ENCODE measurements at places on chromosomes 2 and 18. TPM values are rescaled to one million over a fixed set of nuclear protein-coding genes. Genes with fewer than 3 reads are reported as not detected.

DNA sequence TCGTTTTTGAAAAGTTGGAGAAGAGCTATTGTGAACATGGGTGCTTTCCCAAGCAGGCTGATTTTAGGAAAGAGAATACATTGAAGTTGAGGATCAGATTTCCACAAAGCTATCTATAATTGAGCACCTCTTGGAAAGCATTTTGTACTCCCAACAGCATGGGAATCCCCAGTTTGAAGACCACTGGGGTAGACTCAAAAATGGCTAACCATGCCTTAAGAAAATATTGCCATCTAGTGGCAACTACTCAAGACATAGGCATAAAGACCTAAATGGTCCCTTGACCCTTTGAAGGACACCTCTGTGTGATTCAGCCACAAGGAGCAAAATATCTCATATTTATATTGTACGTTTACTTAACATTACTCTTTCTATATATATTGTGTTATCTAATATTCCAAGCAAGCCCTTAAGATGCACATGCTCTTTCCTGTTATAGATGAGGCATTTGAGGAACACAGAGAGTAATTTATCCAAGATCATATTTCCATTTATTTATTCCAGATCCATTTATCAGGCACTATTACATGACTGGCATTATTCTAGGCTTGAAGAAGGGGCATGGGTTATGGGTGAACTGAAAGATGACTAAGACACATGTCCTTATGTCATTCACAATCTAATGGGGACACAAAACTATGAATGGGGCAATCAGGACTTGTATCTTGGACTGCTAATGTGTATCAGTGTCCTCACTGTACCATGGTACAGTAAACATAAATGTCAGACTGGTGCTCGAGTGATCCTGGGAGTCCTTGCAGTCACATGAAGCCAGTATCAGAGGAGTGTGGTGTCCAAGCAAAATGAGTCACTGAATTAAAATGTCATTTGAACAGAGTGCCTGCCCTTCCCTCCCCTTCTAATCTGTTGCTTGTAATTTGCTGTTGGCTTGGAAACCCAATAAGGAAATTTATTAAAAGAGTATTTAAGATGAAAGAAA lies 121.0 kb upstream of the XPO1 start:
- no peak for DNase-seq

DNA sequence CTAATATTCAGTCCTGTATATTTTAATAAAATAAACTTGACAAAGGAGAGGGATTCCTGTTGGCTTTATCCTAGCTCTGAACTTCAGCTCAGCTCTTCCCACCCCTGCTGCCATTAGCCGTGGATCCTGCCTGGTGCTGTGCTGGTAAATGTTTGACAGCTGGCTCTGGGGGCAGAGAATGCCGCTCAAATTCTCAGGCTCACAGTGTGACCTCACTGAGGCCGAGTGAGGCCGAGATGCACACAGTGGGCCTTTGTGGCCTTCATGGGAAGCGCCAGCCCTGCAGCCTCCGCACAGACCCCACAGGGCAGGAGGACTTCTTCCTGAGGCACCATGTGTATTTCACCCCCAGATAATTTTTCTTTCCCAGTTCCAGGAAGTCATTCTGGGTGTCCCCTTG lies 16.5 kb upstream of the FAHD2A start:
- no peak for DNase-seq

DNA sequence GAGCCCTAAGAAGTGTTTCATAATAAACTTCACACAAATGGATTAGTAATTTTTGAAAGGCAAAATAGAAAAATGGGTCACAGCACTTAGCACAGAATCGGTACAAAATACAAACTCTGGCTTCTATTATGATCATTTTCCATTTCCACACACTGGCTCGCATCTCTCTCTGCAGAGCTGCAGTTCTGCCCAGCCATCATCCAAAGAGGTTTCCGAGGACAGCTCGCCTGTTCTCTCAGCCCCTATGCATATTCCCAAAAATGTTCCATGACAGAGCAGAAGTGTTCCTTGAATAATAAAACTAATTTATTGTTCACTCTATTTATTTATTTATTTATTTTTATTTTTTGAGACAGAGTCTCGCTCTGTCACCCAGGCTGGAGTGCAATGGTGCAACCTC lies 115.6 kb downstream of the AP1S3 start:
- no peak for DNase-seq

GRCh38 chr2:177264209-177264692 lies 276 bp downstream of the NFE2L2 start:
- peak; percentile 44 for DNase-seq

DNA sequence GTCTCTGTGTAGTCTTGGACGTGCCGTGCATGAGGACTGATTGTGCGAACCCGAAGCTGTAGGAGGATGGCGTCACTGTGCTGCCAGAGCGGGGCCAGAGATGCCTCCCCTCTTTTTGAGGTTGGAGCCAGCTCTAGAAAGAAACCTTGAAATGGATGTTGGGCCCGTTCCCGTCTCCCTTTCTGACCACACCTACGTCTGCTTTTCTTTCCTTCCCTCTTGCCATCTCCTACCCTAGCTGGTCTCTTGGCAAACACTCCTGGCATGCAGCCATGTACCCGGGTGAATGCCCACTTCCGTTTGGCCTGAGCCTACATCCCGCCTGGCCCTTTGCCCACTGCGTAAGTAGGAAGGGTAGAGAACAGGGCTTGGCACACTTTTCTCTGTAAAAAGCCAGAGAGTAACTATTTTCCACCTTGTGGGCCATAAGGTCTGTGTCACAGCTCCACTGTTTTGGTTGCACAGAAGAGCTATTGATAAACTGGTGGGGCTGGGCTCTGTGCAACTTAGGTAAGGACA lies 37.4 kb downstream of the SH3BP4 start:
- peak; percentile 78 for DNase-seq

DNA sequence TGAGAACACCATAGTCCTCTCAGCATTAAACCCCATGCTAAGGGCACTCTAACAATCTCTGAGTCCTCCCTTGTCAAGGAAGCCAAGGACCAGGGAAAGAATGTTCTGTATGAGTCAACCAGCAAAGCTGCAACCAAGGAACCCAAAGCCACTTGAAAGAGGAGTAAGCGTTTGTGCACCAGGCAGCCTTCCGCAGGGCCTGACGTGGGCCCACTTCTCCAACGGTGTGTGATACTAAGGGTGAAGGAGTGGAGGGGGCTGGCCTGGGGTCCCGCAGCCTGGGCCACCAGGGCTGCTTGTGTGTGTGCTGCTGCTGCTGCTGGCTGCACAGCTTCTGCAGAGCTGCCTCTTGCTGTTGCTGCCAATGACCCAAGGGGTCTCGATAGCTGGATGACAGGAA lies 30.1 kb upstream of the GALNT14 start:
- DNase-seq, result no peak

- DNase-seq, result no peak
Measured at GRCh38 chr2:153232464-153232863, 246.1 kb downstream of the RPRM start.

DNA sequence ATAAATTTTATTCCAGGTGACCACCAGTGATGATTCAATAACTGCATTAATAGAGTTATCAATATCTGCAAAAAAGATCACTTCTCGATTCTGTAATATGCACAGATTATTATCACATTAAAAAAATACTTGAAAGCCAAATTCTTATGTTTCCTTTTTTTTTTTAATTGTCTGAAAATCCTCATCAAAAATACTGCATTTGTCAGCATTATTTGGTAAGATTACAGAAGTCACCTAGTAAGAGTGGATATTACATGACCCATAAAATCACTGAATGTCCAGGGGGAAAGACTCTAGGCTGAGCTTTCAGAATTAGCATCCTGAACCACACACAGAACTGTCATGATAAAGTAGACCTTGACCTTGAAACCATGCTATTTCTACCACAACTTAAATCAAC lies 617.2 kb upstream of the CDH7 start:
- DNase-seq, result no peak

GRCh38 chr2:70943205-70943871 lies 7.6 kb downstream of the ATP6V1B1 start:
- DNase-seq, result no peak

DNA sequence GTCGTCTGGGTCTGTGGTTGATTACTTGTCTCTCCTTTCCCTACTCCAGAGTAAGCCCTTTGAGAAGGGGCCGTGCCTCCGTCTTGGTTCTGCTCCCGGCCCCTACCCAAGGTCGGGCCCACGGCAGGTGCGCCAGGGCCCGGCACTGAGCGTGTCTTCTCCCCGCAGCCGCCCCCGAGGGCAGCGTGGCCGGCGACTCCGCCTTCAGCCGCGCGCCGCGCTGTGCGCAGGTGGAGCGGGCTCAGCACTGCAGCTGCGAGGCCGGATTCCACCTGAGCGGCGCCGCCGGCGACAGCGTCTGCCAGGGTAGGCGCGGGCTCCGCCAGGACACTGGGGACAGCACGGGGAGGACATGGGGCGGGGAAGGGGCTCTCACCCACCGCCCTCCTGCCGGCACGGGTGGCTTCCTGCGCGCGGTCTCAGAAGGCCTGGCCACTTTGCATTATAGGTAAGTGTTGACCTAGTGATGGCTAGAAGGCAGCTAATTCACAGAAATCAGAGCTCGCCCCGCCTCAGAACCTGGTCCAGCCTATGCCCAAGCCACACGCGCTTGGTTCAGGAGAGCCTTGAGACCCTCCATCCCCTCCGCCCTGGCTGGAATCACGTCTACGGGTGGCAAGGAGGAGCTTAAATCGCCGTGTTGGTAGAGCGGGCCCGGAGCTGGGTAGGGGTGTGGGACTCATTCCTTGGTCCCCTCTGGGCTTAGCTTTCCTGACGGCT lies 43.5 kb downstream of the FBLN7 start:
- DNase-seq, result no peak

GREB1 gene
- polyA plus RNA-seq, result 19.1 TPM

MATN3 gene
- 12.0 TPM for polyA plus RNA-seq
